CD4-positive, alpha-beta memory T cell (primary cell): ENCODE measurements at places on chromosomes 16 and 17.

GRCh38 chr16:11472410-11472809 lies 114.3 kb downstream of the LITAF start:
- H3K4me1 ChIP-seq, result no peaks in the 10 kb centered on the region
- no peaks in the 10 kb centered on the region for H3K27me3 ChIP-seq
- no peak for DNase-seq
- no peak overlapping the region for H3K27ac ChIP-seq

DNA sequence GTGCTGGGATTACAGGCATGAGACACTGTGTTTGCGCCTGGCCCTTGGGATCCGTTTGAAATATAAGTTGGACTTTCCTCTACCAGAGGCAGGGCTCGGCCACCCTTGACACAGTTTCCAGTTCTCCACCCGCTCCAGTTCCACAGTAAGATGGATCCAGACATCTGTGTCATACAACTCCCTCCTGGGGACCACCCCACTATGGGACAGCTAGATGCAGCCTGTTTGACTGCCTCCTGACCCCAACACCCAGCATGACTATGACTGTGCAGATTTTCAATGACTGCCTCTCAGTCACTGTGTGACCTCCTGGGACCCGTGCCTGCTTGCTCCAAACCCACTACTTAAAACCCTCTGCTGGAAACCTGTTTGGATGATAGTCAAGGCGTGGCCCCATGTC lies 166.7 kb downstream of the IRF8 start:
- DNase-seq, result no peak
- H3K4me3 ChIP-seq, result no peak overlapping the region
- no peaks in the 10 kb centered on the region for H3K27me3 ChIP-seq

DNA sequence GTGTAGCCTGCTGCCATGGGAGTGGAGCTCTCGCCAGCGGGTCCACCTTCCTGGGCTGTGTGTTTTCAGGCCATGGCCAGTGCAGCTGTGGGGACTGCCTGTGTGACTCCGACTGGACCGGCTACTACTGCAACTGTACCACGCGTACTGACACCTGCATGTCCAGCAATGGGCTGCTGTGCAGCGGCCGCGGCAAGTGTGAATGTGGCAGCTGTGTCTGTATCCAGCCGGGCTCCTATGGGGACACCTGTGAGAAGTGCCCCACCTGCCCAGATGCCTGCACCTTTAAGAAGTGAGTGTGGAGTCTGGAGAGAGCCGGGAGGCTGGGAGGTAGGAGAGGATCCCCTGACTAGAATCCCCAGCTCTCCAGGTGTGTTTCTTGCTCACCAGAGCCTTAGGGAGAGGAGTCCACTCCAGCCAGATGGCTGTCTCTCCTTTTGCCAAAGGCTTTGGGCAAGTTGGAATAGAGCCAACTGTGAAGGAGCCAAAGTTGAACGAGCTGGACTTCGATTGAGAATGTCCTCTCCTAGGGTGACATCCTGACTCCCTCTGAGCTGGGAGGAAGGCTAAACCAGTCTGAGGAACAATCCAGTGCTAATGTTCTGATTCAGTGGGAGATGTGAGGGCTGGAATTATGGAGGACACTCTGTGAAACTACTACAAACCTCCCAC lies 24.4 kb upstream of the EFCAB13 start:
- no peaks in the 10 kb centered on the region for H3K27me3 ChIP-seq
- no peak overlapping the region for H3K4me3 ChIP-seq
- H3K27ac ChIP-seq, result no peak overlapping the region
- no peak for DNase-seq
- no peaks in the 10 kb centered on the region for H3K36me3 ChIP-seq
- H3K4me1 ChIP-seq, result no peaks in the 10 kb centered on the region

DNA sequence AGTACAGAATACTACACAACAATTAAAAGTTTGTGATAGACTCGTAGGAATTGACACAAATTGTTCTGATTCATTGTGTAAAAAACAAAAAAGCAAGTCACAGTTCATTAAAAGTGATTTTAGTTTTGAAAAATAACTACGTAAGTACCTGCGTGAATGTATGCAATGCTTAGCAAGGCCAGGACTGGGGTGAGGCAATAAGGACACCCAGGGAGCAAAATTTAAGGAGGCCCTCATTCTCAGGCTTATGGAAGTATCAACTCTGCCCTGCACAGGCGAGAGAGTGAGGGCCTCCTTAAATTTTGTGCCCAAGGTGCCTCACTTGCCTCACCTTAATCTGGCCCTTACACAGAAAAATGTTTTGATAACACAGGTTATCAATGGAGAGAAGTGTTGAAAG lies 31.4 kb downstream of the NOG start:
- no peak overlapping the region for H3K27ac ChIP-seq
- H3K36me3 ChIP-seq, result no peaks in the 10 kb centered on the region
- DNase-seq, result no peak
- H3K27me3 ChIP-seq, result no peaks in the 10 kb centered on the region
- H3K4me3 ChIP-seq, result no peak overlapping the region
- no peaks in the 10 kb centered on the region for H3K4me1 ChIP-seq

DNA sequence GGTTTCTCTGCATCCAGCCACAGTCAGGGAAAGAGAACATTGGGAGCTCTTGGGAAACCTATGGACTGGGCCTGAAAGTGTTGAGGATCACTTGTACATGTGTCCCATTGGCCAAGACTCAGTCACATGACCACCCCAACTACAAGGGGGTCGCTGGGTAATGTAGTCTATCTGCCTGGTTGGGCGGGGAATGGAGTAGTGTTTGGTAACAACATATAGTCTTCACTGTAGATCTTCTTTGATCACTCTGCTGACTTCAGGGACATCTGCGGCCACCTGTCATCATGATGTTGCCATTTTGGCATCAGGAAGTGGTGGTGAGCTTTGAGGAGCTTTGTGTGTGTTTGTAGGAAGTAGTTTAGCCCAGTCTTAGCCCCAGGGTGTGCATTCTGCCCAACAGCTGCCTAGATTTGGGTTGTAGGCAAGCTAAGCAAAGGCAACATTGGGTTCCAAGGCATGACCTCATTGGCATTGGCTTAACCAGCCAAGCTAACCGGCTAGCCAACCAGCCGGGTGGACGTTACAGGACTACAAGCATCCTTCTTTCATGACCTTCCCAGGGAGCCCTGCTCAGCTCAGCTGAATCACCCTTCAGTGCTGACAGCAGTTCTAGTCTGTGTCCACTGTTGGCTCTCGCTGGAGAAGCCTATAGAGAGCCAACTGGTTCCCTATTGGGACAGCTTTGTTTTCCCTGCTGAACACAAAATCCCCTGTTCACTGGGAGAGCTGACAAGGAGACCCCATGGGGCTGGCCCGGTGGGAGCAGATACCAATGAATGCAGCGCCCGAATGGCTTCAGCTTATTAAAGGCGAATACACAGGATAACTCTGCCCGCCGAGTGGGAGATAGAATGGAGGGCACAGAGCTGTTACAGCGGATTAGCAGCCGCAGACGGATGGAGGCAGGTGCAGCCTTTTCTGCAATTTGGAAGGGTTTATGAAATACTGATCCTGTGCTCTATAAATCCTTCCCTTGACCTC lies 178.6 kb downstream of the NTN1 start:
- H3K4me1 ChIP-seq, result no peaks in the 10 kb centered on the region
- no peaks in the 10 kb centered on the region for H3K36me3 ChIP-seq
- H3K4me3 ChIP-seq, result no peak overlapping the region
- no peak overlapping the region for H3K27ac ChIP-seq

DNA sequence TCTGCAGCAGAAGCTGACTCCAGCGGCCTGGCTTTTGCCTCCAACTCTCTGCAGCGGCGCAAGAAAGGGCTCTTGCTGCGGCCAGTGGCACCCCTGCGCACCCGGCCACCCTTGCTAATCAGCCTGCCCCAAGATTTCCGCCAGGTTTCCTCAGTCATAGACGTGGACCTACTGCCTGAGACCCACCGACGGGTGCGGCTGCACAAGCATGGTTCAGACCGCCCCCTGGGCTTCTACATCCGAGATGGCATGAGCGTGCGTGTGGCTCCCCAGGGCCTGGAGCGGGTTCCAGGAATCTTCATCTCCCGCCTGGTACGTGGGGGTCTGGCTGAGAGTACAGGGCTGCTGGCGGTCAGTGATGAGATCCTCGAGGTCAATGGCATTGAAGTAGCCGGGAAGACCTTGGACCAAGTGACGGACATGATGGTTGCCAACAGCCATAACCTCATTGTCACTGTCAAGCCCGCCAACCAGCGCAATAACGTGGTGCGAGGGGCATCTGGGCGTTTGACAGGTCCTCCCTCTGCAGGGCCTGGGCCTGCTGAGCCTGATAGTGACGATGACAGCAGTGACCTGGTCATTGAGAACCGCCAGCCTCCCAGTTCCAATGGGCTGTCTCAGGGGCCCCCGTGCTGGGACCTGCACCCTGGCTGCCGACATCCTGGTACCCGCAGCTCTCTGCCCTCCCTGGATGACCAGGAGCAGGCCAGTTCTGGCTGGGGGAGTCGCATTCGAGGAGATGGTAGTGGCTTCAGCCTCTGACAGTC lies 1.3 kb downstream of the PARD6A start:
- H3K27me3 ChIP-seq, result no peaks in the 10 kb centered on the region
- peaks cover 4% of the 10 kb centered on the region for H3K36me3 ChIP-seq
- DNase-seq, result no peak
- no peak overlapping the region for H3K27ac ChIP-seq

DNA sequence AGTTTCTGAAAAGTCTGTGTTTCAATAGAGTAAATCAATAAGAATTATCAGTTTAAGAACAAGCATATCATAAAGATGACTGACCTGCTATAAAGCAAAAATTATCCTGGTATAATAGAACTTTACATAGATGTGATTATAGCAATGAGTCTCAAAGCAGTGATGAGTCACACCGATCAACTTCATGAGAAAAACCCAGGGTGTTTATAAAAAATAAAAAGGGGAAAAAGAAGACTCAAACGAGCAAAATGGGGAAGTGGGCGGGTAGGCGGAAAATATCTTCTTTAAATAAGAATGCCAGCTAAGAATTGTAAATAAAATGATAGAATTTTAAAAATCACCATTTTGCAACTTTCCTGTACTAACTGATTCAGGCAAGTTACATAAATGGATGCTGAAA lies 46.8 kb downstream of the BRIP1 start:
- no peak overlapping the region for H3K27ac ChIP-seq
- H3K36me3 ChIP-seq, result no peaks in the 10 kb centered on the region
- no peaks in the 10 kb centered on the region for H3K4me1 ChIP-seq
- no peak for DNase-seq
- H3K4me3 ChIP-seq, result no peak overlapping the region

DNA sequence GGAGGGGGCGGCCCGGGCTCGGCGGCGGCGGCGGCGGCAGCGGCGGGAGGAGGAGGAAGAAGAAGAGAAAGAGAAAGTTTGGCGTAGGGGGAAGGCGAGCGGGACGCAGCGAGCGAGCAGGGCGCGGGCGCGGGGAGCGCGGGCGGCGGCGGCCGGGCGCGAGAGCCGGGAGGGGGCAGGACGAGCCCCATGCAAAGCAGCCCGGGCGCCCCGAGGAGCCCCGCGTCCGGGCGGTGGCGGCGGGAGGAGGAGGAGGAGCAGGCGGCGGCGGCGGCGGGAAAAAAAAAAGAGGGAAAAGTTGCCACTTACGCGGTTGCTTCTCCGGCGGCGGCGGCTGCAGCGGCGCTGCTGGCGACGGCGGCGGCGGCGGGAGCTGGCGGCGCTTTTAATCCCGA lies 10.3 kb upstream of the ZFHX3 start:
- no peaks in the 10 kb centered on the region for H3K4me1 ChIP-seq
- H3K27ac ChIP-seq, result no peak overlapping the region
- no peaks in the 10 kb centered on the region for H3K36me3 ChIP-seq
- no peak for DNase-seq

DNA sequence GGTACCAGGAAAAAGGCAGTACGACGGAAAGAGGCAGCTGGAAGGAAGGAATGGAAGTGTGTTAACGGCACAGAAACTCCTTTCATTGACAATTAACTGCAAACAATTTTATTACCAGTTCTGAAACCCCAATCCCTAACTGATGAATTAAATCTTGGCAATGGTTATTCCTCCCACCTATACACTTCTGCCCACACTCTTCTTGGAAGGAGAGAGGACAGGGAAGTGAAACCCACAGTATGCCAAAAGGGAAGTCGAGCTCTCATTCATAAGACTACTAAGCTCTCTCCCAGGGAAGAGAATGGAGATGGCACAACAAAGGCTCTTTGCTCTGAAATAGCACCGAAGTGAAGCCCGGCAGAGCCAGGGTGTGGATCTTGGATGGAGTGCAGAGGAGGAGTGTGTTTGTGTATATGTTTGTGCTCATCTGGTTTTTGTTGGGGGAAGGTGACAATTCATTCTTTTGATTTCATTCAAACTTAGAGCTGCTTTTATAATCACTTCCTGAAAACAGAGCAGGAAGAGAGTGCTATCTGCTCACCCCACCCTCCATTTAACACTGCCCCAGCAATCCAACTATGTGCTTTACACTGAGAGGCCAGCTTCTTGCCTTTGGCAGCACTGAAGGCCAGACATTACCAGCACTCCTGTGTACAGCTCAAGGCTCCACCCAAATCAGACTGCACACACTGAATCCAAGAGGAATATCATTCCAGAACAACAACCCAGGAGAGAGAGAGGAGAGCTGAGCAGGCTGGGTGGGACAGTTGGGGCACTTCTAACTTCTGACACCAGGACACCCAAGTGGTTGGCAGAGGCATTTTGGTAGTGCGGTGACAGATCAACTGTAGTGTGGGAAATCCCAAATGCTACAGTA lies 68.7 kb downstream of the HIC1 start:
- no peaks in the 10 kb centered on the region for H3K36me3 ChIP-seq
- H3K4me3 ChIP-seq, result no peak overlapping the region
- DNase-seq, result no peak
- H3K27me3 ChIP-seq, result no peaks in the 10 kb centered on the region
- no peak overlapping the region for H3K27ac ChIP-seq

DNA sequence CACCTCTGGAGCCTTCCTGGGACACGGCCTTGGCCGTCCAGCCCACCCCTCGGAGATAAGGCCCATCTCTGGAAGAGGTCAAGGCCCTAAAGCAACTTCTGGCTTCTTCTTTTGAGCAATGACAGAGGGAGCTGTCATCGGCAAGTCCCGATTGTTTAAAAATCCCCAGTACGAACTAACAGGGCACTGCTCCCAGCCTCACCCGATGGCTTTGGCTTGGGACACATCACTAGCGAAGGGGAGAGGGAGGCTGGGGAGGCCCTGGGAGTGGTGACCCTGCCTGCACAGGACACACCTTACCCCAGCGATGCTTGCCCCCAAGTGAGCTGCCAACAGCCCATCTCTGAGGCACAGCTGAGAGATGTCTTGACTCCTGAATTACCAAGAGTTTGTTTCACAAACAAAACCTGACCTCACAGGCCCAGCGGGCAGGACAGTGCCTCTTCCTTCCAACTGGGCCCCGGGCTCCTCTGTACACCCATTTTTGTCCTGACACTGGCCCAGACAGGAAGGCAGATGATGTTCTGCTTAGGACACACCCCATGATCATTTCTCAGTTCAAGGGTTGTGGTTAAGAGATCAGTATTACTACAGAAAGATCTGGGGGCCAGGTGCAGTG lies 4.8 kb downstream of the SYNGR2 start:
- peaks cover 57% of the 10 kb centered on the region for H3K4me1 ChIP-seq
- H3K36me3 ChIP-seq, result peaks cover 4% of the 10 kb centered on the region
- no peaks in the 10 kb centered on the region for H3K27me3 ChIP-seq
- peak; percentile 39 for DNase-seq
